ENCODE measurements at places on chromosomes 3 and 15. TPM values are rescaled to one million over a fixed set of nuclear protein-coding genes. Genes with fewer than 3 reads are reported as not detected.

The MST1 gene
- total RNA-seq = 6.6 TPM

GRCh38 chr15:65824941-65825544 lies 33.0 kb upstream of the DENND4A start:
- no peak for DNase-seq

DNA sequence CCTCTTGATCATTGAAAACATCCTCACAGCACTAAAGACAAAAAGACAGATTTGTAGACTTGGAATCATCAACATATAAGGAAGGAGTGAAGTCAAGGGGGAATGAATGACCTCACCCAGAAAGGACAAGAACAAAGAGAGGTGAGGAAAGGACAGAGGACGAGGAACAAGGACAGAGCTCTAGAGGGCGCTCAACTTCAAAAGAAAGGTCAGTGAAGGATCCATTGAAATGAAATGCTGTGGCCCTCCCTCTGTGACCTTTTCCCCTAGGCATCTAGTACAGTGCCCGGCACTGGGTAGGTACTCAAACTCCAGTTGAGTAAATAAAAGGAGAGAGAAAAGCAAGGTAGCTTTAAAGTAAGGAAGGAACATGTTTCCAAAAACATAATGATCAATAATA lies 2.6 kb downstream of the ATP8B4 start:
- no peak for DNase-seq

DNA sequence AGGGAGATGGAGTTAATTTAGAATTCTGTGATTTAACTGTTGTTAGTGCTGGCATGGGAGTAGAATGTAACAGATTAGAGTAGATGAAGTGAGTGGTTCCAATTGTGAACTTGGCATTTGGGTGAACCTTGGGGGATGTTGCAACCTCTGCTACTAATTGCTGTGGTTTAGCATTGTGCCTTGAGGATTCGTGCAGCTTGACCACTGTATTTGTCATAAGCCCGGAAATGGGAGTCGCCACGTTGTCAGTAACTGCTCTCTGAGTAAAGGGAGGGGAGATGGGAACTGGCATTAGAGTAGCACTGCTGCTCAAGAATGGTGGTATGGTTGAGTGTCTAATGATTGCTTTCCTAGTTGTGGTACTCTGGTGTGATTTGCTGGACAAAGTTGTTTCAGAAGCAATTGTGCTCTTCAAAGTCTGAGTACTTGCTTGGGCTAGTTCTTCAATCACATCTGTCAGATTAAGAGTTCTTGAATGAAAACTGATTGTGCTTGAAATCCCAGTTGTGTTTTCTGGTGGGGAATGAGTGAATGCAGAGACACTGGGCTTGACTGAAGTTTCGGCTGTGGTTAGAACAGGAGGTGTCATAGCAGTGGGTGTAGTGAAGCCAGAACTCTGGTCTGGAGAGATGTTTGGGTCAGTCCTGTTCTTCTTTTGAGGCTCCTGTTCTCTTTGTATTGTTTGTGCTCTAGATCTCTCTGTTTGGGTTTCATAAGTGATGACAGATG lies 15.4 kb downstream of the IGSF10 start:
- no peak for DNase-seq

DNA sequence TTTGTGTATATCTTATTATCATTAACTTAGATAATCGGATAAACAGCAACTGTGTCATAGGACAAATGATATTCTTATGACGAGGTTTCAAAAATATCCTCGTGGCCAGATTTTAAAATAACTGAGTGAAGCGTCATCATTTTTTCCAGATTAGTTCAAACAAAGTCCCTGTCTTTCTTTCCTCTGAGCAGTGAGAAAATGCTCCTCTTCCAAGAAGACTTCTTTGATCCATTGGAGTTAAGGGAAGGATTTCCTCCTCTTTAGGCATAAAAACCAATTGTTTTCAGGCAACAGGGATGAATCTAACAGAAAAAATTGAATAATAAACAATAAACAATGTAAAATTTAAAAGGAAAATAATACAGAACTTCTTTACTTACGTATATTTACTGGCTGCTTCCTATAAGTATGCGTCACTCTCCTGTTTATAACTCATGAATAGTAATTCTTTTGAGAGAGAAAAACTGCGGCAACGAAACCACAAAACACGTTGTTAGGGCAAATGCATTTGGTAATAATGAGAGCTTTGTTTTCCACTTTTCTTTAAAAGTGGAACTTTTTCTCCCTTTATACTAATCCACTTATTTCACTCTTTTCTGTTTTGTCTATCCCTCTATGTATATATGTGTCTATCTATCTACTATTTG lies 419.4 kb upstream of the ONECUT1 start:
- no peak for DNase-seq

DNA sequence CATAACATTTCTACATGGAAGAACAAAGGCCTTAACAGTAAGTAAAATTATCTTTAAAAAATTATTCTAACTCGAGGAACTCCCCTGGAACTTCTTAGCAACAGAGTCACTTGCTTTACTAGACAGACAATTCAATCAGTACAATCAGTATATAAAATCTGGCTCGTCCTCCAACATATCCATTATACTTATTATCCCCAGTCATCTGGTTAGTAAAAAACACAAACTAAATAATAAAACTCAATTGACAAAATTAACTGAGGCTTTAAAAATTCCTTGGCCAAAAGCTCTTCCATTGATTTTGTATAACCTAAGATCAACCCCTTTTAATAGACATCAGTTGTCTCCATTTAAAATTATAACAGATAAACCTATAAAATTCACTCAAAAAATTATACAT lies 105.6 kb downstream of the MYRIP start:
- no peak for DNase-seq

GRCh38 chr3:133393691-133394474 lies 6.0 kb upstream of the BFSP2 start:
- DNase-seq = peak; percentile 64

DNA sequence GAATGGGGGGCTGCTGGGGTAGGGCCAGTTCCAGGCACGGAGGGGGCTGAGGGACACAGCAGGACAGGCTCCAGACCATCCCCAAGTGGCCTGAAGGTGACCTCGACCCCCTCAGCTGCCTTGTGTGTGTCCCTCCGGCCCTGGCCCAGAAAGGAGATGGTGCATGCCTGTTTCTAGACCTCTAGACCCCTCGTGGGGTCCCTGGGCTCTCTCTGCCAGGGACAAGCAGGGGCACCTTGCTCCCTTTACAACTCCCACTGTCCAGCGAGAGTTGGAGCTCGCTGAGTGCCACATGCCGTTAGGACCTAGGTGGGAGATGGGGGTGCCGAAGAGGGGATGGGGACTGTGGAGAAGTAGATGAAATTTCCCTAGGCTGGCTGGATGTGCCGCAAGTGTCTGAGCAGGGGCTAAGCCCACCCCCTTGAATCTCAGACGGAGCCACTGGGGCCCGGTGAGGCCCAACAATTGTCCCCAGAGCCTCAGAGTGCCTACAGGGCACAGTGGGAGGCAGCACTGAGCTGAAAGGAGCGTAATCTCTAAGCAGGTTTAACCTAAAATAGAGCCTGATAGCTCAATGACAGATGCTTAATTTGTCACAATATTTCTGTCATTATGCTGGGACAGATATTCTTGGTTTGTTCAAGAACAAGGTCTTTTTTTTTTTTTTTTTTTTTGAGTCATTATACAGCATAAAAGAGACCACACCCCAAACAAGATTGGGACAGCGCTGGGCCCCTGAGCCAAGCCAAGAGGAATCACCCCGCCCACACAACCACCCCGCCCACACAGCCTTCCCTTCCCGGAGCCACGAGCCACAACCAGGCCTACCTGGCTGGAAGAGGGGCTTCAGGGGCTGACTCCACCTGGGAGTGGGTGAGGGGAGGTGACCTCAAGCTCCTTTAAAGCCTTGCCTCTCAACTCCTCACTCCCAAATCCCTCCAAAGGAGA lies 23.6 kb upstream of the KLF13 start:
- peak; percentile 62 for DNase-seq

- no peak for DNase-seq
Measured at GRCh38 chr3:69715204-69715603, 24.1 kb upstream of the MITF start.

The GPR15 gene
- total RNA-seq = not detected

The PLS1 gene
- 1.8 TPM for total RNA-seq

GRCh38 chr15:85452436-85452835 lies 72.0 kb downstream of the AKAP13 start:
- no peak for DNase-seq

- no peak for DNase-seq
Measured at GRCh38 chr15:90227816-90228772, 5.6 kb downstream of the CIB1 start.

GRCh38 chr3:42814246-42814645 lies 5.0 kb downstream of the ACKR2 start:
- DNase-seq = no peak

DNA sequence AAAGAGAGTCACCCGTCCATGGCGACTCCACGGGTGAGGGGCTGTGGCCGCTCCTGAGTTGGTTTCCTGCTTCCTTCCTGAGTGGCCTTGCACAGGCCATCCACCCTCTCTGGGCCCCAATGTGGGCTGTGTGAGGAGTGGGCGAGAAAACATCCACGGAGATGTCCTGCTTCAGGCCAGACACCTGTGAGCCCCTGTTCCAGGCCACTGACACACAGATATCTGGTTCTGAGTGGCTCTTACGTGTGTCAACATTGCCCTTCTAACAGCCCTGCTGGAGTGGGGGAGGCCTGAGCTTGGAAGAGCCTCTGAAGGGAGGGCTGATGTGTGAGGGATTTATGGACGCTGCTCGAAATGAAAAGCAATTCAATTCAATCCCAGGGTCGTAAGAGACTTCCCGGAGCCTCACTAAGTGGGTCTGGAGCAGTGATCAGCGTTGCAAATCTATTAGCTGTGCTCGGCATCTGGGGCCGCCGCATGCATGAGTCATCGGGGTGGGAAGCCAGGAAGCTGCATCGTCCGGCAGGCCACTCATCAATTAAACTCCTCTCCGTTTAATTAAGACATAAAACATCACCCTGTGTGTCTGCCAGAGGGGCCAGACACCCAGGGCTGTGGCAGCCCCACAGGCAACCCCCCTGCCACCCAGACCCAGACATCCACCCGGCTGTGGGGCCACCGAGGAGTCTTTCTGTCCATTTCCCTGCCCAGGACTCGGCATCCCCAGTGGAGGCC lies 20.0 kb upstream of the PRR23E start:
- no peak for DNase-seq

The KBTBD13 gene
- 10.6 TPM for total RNA-seq

The TMEM40 gene
- total RNA-seq = 2.8 TPM

DNA sequence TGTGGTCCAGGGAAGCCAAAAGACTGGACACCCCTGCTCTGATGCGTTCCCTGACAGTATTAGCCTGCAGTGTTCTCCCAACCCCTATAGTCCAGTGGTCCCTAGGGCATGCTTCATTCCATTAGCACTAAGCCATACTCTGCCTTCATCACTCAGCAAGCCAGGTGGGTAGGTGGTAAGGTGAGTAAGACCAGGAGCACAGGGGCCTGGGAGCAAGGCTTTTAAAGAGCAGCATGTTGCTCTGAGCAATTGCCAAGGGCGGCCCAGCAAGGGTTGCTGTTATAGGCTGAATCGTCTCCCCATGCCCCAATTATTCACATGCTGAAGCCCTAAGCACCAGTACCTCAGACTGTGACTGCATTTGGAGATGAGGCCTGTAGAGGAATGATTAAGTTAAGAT lies 11.0 kb downstream of the CXCR6 start:
- no peak for DNase-seq

The IMPG2 gene
- 0.20 TPM for total RNA-seq

DNA sequence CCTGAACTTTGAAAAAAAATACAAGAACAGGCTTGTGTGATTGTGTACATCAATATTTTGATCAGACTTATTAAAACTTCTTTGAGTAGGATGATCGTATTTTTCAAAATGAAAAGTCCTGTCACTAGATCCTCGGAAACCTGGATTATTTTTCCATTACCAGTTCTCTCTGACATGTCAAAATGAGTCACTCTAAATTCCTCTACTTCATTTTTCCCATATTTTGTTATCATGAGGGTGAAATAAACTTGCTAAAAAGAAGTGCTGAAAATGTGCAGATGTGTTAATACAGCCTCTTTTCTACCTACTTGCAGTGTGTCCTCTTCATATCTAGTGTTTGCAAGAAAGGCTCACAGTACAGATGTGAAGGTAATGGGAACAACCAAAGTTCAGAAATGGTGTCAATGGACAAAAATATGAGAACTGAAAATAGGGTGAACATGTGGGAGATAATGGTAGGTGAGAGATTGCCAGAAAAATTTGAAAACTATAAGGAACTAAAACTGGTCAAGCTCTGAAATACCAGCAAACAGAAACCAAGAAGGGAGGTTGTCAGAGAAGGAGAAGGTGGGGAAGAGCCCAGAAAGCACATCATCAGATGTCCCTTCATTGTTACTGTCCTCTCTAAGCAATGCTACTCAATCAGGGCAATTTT lies 108.2 kb downstream of the EOMES start:
- DNase-seq = no peak

DNA sequence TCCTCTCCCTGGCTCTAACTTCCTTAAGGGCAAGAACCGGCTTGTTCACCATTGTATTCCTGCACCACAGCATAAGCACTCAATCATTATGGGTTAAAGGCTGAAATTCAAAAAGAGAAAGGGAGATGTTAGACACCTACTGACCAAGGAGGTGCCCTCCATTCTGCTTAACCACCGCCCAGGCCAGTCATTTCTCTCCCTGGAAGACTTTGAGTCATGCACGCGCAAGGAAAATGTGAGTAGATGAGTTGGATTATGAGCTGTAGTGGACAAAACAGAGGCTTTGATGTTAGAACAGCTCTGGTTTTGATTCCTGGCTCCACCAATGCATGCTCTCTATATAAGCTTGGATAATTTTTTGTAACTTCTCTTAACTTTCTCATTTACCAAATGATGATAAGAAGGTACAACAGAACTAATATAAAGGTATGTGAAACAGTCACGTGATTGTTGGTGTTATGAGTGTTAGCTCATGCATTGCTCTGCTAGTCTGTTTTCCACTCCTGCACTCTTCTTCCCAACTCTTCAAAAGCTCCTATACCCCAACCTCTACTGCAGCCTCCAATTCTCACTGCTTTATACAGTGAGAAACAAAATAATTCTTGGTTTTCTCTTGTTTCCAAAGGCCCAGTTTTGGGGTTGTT lies 148.4 kb upstream of the ATP11B start:
- DNase-seq = no peak

DNA sequence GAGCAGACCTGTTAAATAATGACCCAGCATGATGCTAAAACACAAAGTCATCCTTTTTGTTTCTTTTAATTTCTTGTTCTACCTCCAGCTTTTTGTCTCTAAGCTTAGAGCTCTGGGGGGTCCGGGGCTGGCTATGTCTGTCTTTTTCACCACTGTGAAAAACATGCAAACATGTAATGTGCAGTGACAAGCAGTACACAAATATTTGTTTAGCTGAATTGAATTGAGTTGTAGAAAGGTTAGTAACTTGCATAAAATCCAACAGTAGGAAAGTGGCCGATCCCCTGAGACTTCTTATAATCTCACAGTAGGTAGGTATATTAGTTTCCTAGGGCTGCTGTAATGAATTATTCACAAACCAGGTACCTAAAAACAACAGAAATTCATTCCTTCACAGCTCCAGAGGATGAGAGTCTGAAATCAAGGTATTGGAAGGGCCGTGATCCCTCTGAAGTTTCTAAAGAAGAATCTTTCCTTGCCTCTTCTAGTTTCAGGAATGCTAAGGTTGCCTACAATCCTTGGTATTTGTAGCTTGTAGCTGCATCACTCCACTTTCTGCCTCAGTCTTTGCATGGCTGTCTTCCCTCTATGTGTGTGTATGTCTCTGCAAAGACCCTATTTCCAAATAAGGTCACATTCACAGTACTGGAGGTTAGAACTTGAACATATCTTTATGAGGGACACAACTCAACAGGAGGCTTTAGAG lies 32.7 kb downstream of the ARL14 start:
- no peak for DNase-seq

GRCh38 chr3:122577409-122578031 lies at the start of gene PARP15:
Gene PARP15 (plus strand): TSS chr3:122577650. CDS start chr3:122577668, 18 bp downstream.
- peak; percentile 40 for DNase-seq

The SRGAP3 gene
- 6.4 TPM for total RNA-seq

GRCh38 chr3:18284716-18285115 lies 140.4 kb downstream of the SATB1 start:
- DNase-seq = no peak

Data from left ventricle myocardium superior (tissue), 1 donor.